Activated CD4-positive, alpha-beta memory T cell treated with anti-CD3 and anti-CD28 coated beads, Interleukin-2, amount 10 ng/mL, durations not matched to agents 7 days and 5 days (primary cell): ENCODE measurements at places on chromosomes 12 and 14. TPM values are rescaled to one million over a fixed set of nuclear protein-coding genes. Genes with fewer than 3 reads are reported as not detected.

ATF7IP gene
- total RNA-seq = 129 TPM

MIA2 gene
- 33.0 TPM for total RNA-seq

STYK1 gene
- total RNA-seq = 0.60 TPM

CRIP1 gene
- total RNA-seq = 875 TPM

MYF5 gene
- total RNA-seq = not detected
